ENCODE measurements at places on chromosomes 12 and 14.

DNA sequence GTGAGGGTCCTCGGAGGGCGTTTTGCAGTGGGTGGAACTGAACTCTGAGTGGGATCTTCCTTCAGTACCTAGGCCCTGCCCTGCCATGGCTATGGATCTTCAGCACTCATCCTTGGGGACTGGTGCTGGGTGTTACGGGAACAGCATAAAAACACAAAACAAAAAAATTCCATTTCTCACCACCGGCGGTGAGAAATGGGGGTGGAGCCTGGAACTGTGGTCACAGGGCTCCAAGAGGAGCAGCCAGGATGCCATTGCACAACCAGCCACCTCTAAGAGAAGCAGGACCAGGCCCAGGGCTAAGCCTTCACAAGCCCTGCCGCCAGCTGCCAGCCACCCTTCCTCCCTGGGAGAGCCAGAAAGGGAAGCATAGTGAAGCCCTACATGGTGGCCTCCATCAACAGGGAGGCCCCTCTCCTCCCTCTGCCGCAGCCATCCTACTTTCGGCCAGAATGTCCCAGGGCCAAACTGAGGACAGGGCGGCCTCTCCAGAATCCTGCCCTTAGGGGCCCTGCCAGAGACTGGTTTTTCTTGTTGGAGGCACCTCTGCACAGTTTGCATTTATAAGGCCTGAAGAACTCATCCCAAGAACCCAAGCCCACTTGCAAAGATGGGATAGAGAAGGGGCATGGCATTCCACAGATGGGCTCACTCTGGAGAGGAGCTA, 76.5 kb downstream of the VCPKMT start:
- no peak for DNase-seq

GRCh38 chr12:108346727-108347710, 7.9 kb upstream of the CMKLR1 start:
- no peak for DNase-seq

DNA sequence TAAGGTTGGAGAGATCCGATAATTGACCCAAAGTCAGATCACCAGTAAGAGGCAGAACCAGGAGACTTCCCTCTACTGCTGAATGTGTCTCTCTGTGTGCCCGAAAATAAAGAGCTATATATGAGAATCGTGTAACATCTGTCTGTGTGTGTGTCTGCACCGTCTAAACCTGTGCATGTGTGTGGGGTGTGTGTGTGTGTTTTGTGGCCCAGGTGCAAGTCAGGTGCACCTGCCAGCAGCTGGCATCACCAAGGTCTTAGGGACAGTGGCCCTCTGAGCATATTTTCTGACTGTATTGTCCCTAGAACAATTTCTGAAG, 24.7 kb upstream of the KRT78 start:
- no peak for DNase-seq

- DNase-seq: no peak
Observed at GRCh38 chr12:65640489-65640901, 183.8 kb upstream of the HMGA2 start.

DNA sequence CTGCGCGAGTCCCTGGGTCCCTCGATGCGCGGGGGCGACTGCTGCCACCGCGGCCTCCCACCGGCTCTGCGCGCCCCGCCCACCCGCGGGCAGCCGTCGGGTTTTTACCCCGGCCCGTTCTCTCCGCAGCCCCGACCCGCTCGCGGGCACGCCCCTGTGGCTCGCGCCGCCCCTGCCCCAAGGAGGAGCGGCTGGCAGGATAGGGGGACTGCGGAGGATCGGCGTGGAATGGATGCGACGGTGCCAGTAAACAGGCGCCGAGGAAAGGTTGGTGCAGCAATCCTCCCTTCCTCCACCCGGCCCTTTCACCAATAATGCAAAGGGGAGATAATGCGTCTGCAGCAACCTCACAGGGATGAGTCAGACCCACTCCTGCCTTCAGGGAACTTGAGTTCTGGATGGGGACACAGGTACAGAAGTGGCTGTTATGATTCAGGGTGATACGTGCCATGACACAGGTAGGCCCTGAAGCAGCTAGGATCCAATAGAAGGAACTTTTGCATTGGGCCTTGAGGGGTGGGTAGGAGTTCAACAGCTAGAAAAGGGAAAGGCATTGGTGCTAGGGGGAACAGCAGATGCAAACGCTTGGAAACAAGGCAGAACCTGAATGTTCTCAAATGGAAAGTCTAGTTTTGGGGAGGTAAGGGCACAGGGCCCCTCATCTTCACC, 554 bp upstream of the DEGS2 start:
- DNase-seq: no peak

DNA sequence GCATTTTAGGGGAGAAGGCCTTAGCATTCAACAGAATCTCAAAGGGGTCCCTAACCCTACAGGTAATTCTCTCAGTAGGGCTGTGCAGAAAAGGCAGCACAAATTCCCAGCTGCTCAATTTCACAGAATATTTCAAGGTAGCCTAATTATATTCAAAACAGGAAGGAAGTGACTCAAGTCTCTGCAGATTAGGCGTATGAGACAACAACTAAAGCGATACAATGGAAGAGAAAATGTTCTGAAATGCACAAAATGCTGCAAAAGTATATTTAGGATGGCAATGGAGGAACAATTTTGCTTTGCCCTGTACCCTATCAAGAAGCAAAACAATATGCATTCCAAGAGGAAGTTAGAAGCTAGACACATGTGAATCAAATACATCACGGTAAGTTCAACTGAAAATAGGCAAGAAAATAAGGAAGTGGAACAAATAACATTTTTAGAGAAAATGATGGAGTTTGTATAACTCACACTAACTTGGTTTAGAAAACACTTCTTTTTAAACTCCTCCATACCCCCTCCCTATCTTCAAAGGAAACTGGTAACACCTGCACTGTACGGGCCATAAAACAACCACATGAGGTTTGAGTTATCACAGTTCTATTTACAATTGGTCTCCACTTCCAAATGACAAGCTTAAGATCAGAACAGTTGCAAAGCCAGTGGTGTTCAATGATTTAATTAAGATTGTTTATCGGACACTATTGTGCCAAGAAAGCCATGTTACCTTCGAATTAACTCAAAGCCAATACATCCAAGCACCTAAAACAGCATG, 1.6 kb downstream of the GIT2 start:
- DNase-seq: no peak

DNA sequence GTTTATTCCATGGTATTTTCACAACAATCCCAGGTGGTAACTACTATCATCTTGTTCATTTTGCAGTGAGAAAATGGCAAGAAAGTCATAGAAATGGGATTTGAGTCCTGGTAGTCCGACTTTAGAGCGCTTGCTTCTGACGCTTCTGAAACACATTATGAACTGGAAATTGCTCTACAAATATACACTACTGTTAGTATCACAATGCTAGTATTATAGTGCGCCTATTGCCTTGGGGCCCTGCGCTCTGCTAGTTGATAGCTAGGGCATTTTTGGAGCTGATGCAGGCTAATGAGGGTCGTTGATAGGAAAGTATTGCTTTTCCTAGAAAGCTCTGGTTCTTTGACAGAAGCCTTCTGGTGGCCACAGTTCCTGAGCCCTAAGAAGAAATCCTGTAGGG, 61.0 kb downstream of the ETV6 start:
- DNase-seq: no peak

- no peak for DNase-seq
Observed at GRCh38 chr12:92961949-92962348, 32.9 kb upstream of the EEA1 start.

All from adipocyte (in vitro differentiated cells).